ENCODE measurements at places on chromosomes 6 and 20.

- no peak for DNase-seq
Measured at GRCh38 chr20:40551125-40551530, 137.9 kb downstream of the MAFB start.

GRCh38 chr6:130625825-130626527 is 201.2 kb upstream of the SMLR1 start:
- DNase-seq, result no peak

DNA sequence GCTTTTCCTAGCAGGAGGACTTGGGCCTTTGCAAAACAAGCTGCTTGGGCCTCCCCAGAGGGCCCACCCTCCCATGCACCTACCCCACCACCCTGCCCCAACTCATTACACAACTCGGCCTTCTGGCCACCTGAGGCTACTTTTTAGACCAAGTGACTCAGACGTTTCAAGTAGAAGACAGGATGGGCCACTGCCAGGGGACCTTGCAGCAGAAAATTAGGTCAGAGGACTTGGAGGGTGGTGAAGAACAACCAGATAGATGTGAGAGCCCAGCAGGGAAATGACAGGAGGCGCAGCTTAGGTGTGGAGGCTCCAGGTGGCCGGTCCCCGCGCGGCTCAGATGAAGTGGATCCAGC is 1.4 kb downstream of the PPP1R3D start:
- DNase-seq, result no peak

- no peak for DNase-seq
Measured at GRCh38 chr6:47031656-47032055, 10.5 kb downstream of the ADGRF1 start.

- no peak for DNase-seq
Measured at GRCh38 chr6:165807249-165807960, 144.4 kb upstream of the PDE10A start.

DNA sequence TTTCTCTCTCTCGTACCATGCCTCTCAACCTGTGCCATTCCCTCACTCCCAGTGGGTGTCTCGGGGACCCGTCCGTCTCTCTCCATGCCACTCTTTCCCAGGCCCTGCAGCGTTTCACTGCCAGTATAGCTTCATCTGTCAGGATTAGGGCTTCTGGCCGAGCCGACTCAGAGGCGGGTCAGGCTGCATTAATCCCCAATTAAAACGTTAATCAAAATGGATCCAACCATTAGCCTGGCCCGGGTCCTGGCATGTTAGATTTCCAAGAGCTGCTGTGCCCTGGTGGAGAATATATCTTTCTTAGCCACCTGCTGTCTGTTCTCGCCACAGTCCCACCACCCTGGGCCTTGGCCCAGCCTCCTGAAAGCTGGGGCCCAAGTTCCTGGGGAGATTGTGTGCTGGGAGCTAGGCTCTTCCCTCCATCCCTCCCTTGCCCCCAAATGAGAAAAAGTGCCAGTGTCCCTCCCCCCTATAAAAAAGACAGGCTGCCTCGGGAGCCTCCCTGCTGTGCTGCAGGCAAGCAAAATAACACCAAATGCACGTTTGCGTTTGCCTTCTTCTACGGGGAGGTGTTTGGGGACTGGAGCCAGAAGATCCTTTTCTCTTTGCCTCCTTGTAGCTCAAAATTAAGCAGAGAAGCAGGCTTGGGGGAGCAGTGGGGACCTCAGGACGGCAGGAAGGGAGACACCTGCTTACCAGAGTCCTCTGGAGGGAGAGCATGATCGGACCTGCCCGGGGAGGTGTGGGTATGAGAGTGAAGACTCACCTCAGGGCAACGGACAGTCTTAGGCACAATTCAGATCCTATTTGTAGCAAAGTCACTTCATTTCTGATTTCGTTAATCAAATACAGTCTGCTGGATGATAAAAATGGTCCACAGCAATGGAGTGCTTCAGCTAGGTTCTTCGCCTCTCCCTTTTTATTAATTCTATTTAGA is 3.0 kb downstream of the KCNG1 start:
- DNase-seq, result no peak

DNA sequence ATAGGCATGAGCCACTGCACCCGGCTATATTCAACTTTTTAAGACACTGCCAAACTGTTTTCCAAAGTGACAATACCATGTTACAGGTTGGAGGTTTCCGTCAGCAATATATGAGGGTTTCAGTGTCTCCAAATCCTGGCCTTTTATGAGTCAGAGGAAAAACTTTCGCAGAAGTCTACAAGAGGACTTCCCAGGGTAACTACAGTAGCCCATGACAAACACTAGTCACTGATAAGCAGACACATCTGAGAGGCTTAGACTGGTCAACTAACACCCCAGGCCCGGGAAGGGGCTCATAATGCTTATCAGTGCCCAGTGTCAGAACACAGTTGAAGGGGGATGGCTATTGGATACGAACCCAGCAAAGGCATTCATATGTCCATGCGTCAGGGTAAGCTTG is 85.4 kb downstream of the SOX4 start:
- no peak for DNase-seq

DNA sequence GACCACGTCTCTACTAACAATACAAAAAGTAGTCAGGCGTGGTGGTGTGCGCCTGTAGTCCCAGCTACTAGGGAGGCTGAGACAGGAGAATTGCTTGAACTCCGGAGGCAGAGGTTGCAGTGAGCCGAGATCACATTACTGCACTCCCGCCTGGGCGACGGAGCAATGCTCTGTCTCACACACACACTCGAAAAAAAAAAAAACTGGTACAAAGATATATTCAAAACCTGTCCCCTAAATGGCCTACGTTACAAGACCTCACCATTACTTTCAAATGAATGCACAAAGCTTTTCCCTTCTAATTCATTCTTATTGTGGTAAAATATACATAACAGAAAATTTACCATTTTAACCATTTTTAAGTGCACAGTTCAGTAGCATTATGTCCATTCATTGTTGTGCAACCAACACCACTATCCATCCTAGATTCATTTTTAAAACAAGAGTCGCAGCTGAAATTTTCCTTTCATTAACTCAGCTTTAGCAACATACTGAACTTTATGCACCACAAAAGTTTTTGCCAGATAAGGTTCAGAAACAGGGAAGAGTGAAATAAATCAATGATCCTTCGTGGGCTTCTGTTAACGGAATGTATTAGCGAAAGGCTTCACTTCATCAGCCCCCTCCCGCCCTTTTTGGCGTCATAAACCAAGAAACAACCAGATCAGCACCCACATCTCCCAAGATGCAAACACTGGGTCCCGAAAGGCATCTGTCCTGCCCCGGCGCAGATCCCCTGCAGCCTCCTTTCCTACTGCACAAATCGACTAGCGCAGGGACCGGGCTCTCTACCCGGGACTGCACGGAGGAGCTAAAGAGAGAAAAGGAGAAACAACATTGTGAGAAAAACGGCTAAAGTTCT is 825 bp upstream of the FAM135A start:
- DNase-seq, result no peak

GRCh38 chr6:43020847-43021246 is 576 bp upstream of the RRP36 start:
- no peak for DNase-seq

GRCh38 chr20:25270829-25271251 is 23.0 kb downstream of the PYGB start:
- DNase-seq, result no peak

DNA sequence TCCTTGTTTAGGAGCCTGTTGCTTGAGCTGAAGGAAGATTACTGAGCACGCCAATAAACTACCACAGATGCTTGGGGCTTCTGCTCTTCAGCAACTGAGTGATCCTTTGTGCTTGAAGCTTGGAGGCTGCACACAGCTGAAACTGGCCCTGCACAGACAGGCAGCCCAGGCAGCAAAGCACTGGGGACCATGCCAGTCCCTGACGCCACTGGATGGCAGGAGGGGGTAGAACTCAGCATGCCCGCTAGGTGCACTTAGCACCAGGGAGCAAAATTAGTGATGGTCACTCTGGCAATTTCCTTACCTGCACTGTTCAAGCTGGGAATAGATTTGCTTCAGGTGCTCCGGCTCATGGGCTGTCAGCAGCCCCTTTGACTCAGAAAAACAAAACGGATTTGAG is 91.5 kb downstream of the FAM50B start:
- DNase-seq, result no peak

DNA sequence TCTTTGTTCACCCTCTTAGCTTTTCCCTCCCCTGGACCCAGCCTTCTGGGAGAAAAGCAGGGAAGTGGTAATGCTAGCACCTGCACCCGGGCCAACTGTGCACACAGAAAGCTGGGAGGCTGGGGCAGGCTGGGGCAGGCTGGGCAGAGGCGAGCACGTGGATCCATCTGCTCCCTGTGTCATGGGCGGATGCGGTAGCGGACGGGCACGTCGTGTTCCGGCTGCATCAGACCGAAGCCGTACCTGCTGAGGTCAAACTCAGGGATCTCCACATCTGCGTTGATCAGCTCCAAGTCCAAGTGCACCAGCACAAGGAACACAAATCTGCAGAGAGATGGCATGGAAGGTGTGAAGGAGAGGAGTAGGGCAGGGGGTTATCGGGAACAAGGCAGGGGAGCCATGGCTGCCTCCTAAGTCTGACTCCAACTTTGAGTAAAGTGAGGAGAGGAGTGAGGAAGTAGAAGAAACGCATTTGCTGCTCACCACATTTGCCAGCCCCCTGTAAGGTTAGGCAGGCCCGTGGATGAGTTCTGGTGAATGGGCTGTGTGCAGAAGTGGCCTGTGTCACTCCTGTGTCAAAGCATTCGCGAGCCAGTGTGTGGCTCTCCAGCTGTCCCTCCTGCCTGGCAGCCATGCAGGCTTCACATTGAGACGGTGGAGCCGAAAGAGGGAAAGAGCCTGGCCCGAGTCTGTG is 25.4 kb upstream of the KCNB1 start:
- no peak for DNase-seq
